ENCODE measurements at places on chromosomes 11 and 22. TPM values are rescaled to one million over a fixed set of nuclear protein-coding genes. Genes with fewer than 3 reads are reported as not detected.

Gene KLHL35
- 3.6 TPM for total RNA-seq

GRCh38 chr22:39360242-39360641 is 10.5 kb downstream of the SYNGR1 start:
- no peak for DNase-seq
- H3K4me1 ChIP-seq: peaks cover 31% of the 10 kb centered on the region
- no peak overlapping the region for H3K4me3 ChIP-seq
- no peak overlapping the region for H3K27ac ChIP-seq

DNA sequence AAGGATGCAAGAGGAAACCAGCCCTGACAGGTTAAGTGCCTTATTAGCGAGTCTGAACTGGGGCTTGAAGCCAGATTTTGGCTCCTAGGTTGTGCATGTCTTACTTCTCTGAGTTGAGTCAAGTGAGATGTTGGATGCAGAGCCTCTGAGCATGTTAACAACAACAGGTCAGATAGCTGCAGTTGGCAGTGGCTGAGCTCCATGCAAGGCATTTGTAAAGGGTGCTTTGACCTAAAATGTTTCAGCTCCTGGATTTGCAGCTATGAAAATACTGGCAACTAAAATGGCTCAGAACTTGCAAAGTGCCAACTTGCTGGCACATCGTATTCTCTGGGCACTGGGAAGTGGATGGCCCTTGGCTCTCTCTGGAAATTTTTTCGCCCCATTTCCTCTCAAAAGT is 16.4 kb upstream of the CSRP3 start:
- H3K4me3 ChIP-seq: peak overlapping the region; percentile 0
- no peaks in the 10 kb centered on the region for H3K27me3 ChIP-seq
- DNase-seq: peak; percentile 40
- H3K27ac ChIP-seq: peak overlapping the region; percentile 94
- peaks cover 20% of the 10 kb centered on the region for H3K4me1 ChIP-seq

- H3K36me3 ChIP-seq: no peaks in the 10 kb centered on the region
- H3K4me1 ChIP-seq: no peaks in the 10 kb centered on the region
Observed at GRCh38 chr11:45423475-45424120, 137.5 kb upstream of the SYT13 start.

- H3K27me3 ChIP-seq: no peaks in the 10 kb centered on the region
- H3K27ac ChIP-seq: no peak overlapping the region
- DNase-seq: no peak
- H3K36me3 ChIP-seq: peaks cover 7% of the 10 kb centered on the region
Observed at GRCh38 chr11:43691806-43692205, 11.3 kb downstream of the HSD17B12 start.

DNA sequence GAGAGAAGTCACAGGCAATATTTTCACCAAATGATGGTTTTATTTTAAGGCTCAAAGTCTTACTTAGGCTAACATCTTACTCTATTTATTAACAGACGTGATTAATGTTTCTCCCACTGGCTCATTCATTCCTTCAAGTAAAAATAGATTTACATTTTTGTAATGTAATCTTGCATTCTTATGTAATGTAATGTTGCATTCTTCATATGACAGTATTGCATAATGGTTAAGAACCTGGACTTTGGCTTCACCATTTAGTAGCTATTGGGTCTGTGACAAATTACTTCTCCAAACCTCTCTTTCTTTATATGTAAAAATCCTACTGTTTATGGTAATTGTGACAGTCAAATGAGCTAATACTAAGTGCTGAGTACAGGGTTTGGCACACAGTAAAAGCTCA is 3.3 kb upstream of the DIXDC1 start:
- H3K4me3 ChIP-seq: no peak overlapping the region
- DNase-seq: no peak
- H3K27ac ChIP-seq: no peak overlapping the region
- no peaks in the 10 kb centered on the region for H3K36me3 ChIP-seq

GRCh38 chr11:121556937-121557336 is 104.2 kb upstream of the SORL1-AS1 start:
- peaks cover 10% of the 10 kb centered on the region for H3K4me1 ChIP-seq
- H3K27me3 ChIP-seq: no peaks in the 10 kb centered on the region
- no peak overlapping the region for H3K4me3 ChIP-seq
- DNase-seq: no peak

- DNase-seq: no peak
- H3K27ac ChIP-seq: no peak overlapping the region
- H3K27me3 ChIP-seq: no peaks in the 10 kb centered on the region
- no peaks in the 10 kb centered on the region for H3K36me3 ChIP-seq
- H3K4me1 ChIP-seq: no peaks in the 10 kb centered on the region
Observed at GRCh38 chr11:110185121-110185591, 92.0 kb downstream of the ZC3H12C start.

- no peak overlapping the region for H3K4me3 ChIP-seq
- H3K27ac ChIP-seq: no peak overlapping the region
- no peak for DNase-seq
Observed at GRCh38 chr11:108432783-108433182, 34.5 kb downstream of the C11orf65 start.

DNA sequence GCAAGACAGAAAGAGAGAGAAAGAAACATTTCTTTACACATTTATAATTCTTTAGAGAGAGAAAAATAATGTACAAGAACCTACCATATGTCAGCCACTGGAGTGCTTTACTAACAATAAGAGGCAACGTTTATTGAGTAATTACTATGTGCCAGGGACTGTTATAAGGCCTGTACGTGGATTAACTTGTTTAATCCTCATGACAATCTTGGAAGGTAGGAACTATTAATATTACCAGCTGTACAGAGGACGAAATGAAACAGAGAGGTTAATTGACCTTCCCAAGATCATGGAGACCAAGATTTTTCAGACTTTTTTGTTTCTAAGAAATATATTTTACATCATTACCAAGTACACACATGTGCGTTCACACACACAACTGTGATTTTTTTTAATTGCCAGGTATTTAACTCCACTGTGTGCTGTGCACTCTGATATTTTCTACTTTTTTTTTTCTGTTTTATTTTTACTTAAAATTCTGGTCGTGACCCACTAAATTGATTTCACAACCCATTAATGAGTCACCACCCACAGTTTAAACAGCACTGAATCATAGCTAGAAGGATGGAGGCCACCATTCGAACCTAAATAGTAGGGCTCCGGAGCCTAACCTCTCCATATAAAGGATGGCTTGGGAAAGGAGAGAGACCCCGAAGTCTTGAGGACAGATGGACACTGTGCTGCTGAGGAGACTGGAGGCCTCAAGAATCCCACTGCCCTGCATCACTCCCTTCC is 21.4 kb downstream of the CREB3L1 start:
- H3K27ac ChIP-seq: no peak overlapping the region
- peaks cover 20% of the 10 kb centered on the region for H3K36me3 ChIP-seq
- no peak for DNase-seq

- peak; percentile 47 for DNase-seq
- H3K36me3 ChIP-seq: peaks cover 10% of the 10 kb centered on the region
- H3K27me3 ChIP-seq: peaks cover 56% of the 10 kb centered on the region
- H3K4me1 ChIP-seq: peaks cover 33% of the 10 kb centered on the region
- H3K27ac ChIP-seq: no peak within 1 kb of the TSS
Observed at GRCh38 chr11:46391578-46392420, at the start of gene CHRM4. CHRM4 (minus strand) TSS chr11:46391776; CDS start chr11:46386557, 5,219 bp downstream.

GRCh38 chr11:2204361-2205213 is 33.0 kb upstream of the TH start:
- no peaks in the 10 kb centered on the region for H3K4me1 ChIP-seq
- H3K27me3 ChIP-seq: peaks cover 6% of the 10 kb centered on the region
- no peaks in the 10 kb centered on the region for H3K36me3 ChIP-seq

DNA sequence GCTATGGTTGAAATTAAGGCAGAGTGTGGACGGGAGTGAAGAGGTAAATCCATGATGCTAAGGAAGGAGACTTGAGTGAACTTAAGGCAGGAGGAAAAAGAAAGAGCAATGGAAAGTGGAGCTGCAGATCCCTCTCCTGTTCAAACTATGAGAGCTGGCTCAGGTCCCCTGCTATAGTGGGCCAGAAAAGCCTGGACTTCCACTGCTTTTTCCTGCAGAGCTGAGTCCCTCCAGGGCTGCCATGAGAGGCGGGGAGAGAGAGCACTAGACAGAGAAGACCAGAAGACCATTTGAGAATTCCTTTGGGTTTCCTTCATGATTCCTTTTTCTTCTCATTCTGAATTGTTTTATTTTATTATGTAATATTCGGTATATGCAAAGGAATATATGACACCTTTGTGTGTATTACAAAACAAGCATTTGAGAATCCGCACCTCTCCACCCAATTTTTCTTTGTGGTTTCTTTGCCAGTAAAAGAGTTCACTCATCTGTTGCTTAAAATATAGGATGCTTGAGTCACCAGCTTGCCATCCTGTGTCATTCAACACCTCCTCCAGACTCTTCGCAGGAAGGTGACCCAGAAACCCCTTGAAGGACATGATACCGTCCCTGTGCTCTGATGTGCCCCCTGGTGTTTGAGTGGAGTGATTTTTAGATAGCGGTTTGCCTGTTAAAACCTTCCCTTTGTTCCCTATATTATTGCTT is 24.4 kb downstream of the SREBF2 start:
- H3K27ac ChIP-seq: peak overlapping the region; percentile 23
- H3K36me3 ChIP-seq: peaks cover 2% of the 10 kb centered on the region
- no peak overlapping the region for H3K4me3 ChIP-seq
- peaks cover 8% of the 10 kb centered on the region for H3K4me1 ChIP-seq
- no peaks in the 10 kb centered on the region for H3K27me3 ChIP-seq

DNA sequence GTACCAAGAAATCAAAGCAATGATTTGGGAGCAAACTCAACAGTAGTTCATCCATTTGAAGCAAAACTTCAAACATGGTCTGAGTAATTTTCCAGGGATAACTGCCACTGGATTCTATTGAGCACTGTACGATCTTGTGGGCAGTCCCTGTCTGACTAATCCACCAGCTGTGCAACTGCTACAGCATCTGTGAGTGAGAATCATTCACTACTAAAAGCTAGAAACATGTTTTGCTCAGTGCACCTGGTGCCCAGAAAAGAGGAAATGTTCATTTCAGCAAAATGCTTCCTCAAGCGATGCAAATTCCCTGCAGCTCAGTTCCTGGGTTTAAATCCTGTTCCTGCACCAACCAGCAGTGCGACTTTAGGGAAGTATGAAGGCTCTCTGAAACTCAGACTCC is 1077.9 kb downstream of the DLG2 start:
- no peak overlapping the region for H3K4me3 ChIP-seq
- H3K36me3 ChIP-seq: no peaks in the 10 kb centered on the region
- H3K4me1 ChIP-seq: no peaks in the 10 kb centered on the region
- no peaks in the 10 kb centered on the region for H3K27me3 ChIP-seq
- no peak overlapping the region for H3K27ac ChIP-seq

Gene OR51E1
- total RNA-seq: 3.1 TPM

Gene THRSP
- total RNA-seq: 0.13 TPM

Data from muscle of leg (tissue), 16 donors.